ENCODE measurements at places on chromosomes 3 and 15.

- no peak for DNase-seq
Measured at GRCh38 chr3:16336825-16337224, 71.8 kb downstream of the OXNAD1 start.

DNA sequence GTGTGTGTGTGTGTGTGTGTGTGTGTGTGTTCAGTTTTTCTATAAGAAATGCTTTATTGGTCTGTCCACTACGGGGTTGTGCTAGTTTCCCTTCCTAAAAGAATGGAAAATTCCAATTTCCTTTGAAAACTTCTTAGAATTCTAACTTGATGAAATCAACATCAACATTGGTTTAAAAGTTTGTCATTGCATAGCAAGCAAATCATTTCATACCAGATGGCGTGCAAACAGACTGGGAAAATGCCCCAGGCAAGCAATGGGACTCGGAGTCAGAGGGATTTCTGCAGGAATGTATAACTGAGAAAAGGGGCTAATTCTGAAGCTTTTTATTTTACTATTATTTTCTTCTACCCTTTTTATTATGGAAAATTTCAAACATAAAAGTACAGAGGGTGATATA lies 13.1 kb upstream of the DYNC1LI1 start:
- no peak for DNase-seq

GRCh38 chr15:69351884-69352283 lies 53.2 kb downstream of the PAQR5 start:
- no peak for DNase-seq

GRCh38 chr3:119681279-119681678 lies 4.1 kb upstream of the COX17 start:
- DNase-seq: no peak

Data from stimulated activated CD4-positive, alpha-beta T cell treated with anti-CD3 and anti-CD28 coated beads, Interleukin-12 subunit alpha, Interleukin-12 subunit beta, amount 100 ng/mL, for 4 hours (primary cell).